ENCODE measurements at places on chromosomes 6 and 20.
A peak's percentile ranks its signal among the peaks of the same experiment; 100 is the strongest.

- DNase-seq, result no peak
These were observed 80.1 kb upstream of the NXT1 start for GRCh38 chr20:23270382-23270911.

- DNase-seq, result no peak
These were observed 152.7 kb downstream of the EYA4 start for GRCh38 chr6:133393891-133394290.

- DNase-seq, result peak; percentile 77
These were observed 1.4 kb upstream of the POU3F2 start for GRCh38 chr6:98833057-98833306.

GRCh38 chr6:71994705-71995271, 108.4 kb downstream of the RIMS1 start:
- no peak for DNase-seq

DNA sequence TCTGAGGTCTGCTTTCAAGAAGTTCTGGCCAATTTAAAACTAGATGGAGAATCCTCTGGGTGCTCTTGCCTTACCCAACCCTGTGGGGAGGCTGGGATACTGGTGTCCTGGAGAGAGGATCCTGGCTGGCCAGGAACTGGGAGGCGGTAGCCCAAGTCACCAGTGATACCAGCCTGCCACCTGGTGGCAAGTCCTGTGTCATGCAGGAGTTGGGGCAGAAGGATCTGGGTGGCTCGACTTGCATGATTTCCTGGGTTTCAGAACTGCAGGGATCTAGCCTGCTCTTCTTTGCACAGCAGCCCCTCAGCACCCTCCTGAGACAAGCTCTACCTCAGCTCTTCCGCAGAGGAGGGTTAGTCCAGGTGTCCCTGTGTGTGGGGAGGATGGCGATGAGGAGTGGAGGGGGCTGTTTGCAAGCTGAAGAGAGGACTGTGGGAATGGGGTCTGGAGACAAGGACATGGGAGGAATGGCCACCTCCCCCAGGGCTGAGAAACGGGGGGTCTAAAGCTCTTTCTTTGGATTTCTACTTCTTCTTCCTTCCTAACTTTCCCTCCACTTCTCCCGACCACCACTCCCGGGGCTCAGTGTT, 4.2 kb downstream of the KCNK17 start:
- peak; percentile 85 for DNase-seq

DNA sequence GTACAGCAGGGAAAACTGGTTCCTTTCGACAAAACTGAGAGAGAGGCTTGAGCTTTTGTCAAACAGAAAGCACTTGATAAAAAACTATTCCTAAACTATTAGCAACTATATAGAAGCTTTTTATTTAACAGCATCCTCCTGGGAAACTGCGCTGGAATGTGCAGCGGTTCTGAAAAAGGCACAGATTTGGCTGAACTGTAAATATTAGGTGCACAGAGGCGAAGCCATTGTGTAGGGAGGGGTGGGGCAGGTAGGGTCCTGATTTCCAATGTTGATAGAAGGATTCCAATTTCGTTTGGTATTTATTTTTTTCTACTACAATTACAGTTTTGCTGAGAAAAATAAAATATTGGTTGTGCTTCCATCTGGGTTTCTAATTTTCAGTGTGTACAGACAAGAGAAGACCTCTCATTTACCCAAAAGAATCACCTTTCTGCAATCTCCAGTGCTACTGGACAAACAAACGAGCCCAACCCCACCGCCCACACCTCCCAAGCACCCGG, 698 bp upstream of the SH3BGRL2 start:
- DNase-seq, result no peak

DNA sequence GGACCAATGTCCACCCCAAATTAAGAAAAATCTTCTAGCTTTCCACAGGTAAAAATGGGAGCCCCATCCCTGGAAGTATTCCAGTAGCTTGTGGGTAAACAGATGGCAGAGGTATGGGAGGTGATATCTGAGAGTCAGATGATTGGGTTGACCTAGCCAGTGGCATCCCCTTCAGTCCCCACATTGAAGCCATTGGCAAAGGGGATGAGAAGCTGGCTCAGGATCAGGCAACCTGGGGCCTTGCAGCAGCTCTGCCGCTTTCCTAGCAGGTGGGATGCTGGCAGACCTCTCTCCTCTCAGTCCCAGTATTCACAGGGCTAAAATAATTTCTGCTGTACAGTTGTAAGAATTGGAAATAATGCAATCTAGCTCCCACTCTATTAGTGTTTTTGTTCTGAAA, 108.9 kb upstream of the KCNG1 start:
- DNase-seq, result no peak

GRCh38 chr20:23133560-23133998, 47.5 kb upstream of the CD93 start:
- DNase-seq, result no peak

DNA sequence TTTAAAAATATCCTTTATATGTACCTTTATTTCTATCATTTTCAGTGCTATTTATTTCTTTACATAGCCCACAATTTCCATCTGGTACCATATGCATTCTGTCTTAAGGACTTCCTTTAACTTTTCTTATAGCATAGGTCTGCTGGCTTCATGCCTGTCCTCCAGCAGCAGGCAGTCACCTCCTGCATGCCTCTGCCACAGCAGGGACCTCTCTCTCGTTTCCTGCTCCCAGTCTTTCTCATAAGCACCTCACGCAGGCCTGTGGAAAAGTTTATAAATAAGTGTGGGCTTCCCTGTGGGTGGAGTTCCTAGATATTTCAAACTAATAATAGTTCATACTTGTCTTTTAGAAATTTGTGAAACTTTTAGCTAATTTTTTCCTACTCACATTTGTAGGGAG, 133.9 kb downstream of the KCNQ5 start:
- no peak for DNase-seq

DNA sequence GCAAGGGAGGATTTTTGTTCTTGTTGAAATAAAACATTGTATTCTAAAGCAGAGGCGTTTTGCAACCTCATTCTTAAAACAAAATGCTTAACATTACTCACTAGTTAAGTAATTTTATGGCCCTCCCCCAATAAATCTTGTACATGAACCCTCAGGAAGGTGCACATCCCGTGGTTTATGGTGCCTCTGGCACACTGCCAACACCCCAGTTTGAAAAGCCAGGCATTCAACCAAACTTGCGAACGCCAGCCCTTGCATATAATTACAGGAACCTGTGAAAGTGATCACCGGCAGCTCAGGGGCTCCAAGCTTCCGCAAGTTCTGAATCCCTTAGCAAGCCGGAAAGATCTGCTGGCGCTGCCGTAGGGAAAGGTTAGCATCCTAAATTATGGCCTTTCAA, 1109.0 kb upstream of the FLRT3 start:
- DNase-seq, result no peak

GRCh38 chr6:100440935-100441334, 23.8 kb downstream of the SIM1 start:
- no peak for DNase-seq

- no peak for DNase-seq
These were observed 395.1 kb upstream of the CNR1 start for GRCh38 chr6:88561034-88561953.

GRCh38 chr6:80341330-80341729, 234.9 kb downstream of the BCKDHB start:
- no peak for DNase-seq

DNA sequence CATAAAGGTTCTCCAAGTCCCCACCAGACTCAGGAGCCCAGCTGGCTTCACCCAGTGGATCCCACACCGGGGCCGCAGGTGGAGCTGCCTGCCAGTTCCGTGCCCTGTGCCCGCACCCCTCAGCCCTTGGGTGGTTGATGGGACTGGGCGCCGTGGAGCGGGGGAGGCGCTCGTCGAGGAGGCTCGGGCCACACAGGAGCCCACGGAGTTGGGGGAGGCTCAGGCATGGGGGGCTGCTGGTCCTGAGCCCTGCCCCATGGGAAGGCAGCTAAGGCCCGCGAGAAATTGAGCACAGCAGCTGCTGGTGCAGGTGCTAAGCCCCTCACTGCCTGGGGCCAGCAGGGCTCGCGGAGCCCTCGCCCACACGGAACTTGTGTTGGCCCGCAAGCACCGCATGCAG, 234.4 kb upstream of the HSF2 start:
- DNase-seq, result no peak

DNA sequence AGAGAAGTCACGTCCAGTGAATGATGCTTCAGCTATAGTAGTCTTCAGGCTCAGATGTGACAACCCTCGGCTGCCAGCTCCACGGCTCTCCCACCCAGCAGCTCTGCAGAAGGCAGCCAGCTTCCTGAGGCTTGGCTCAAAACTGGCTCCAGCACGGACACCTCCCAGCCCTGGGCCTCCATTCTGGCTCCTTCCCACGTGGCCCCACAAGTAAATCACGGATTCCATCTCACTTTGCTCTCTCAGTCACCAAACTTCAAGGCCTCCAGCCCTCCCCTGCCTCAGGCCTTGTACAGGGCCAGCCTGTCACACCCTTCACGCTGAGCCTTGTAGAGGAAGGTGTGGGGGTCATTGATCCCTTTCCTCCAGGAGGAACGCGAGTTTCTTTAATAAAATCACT, 55.8 kb downstream of the GTF2H5 start:
- DNase-seq, result no peak

DNA sequence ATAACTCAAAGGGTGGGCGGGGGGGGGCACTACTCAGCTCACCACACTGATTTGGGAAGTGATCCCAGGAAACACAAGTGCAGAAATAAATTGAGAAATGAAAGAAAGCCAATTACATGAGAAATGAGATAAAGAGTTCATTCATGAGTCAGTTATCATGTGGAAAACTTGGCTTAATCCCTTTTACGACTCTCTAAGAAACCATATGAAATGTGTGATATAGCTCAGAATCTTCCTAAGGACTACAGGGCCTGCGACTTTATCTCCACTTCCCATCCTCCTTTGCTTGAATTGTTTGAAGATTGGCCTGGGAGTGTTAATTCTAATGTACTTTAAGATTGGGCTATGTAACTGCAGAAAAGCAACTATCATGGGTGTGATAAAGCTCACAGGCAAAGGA, 3.6 kb upstream of the BTN2A2 start:
- no peak for DNase-seq

DNA sequence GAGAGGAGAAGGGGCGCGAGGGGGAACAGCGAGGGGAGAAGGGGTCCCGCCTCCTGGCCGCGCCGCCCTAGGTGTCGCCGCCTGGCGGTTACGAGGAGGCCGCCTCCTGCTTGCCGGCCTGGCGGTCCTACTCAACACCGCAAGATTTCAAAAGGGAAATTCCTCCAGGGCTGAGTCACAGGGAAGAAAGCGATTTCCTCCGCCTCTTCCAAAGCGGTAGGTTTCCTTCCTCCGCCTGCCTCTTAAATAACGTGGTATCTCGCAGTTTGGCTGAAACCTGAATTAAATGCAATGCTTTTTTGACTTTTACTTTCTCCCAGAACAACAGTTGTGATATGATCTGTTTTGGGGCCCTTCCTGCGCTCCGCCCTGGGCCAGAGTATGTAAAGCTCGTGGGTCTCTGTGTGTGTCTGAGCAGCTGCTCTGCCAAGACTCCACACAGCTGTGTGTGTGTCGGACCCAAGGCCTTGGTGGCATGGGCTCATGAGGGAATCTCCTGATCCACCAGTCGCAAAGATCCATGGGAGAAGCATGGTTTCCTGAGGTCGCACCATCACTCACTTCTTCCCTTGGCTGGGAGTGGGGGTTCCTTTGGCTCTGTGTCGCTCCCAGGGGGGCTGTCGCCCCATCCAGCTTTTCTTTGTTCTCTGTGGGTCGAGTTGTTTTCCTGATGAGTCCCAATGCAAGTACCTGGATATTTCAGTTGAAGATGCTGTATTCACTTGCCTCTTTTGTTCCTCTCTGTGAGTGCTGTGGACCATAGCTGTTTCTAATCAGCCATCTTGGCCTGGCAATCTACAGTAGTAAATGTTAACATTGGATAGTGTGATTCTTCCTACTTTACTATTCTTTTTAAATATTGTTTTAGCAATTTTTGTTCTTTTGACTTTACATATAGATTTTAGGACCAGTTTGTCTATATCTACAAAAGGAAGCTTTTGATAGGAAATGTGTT, 31.6 kb upstream of the NOTCH4 start:
- peak; percentile 86 for DNase-seq

GRCh38 chr6:87828044-87828443, 126.0 kb upstream of the AKIRIN2 start:
- no peak for DNase-seq

DNA sequence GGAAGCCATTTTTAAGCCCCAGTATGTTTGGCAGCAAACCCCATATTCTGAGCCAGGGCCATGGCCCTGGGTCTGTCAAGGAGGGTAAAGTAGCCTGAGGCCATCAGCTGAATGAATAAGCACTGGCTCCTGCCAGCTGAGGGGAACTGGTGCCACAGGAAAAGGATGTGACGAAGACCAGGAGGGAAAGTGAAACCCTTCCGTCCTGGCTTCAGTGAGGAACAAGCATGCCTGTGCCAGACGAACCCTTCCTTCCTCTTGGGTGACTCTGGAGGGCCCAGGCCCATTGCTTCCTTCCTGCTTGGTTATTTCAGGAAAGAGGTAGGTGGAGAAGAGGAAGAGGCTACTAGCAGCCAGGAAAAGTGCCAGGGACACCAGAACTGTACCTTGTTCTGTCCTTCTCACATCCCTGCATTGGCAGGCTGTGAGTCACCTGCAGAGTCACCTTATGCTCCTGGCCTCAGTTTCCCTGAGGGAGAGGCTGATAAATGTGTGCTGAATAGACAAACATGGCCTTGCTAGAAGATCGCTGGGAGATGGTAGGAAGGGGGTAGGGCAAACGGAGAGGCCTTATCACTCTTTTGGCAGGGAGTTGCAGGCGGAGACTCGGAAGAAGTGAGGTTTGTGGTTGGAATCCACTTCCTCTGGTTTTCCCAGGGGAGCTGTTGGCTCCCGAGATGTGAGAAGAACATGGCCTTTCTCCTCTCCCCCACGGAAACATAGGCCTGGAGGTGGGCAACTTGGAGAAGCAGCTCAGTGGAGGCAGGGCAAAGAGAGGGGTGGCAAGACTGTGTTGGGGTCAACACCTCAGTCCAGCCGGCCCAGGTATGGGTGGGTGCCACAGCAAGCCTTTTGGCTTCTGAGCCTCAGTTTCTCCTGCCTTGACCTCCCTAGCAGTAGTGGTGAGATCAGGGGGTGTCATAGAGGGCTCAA, 37.4 kb downstream of the COX4I2 start:
- no peak for DNase-seq

DNA sequence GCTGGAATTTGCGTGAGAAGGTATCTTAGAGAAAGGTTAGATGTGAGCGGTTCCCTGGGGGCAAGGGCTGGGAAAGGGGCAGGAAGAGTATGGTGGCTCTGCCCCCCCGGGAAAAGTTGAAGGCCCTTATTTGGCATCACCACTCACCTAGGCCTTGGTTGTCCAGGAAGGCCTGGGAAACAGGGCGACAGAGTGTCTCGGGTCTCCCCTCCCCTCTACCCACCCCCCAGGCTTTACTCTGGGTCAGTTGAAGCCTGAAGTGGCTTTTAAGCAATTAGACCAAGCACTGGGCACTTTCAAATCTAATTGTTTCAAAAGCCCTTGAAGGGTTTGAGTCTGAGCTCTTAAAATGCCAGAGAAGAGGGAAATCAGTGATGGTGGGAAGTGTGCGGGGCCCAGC, 30.2 kb upstream of the FOXP4 start:
- no peak for DNase-seq

- DNase-seq, result no peak
These were observed 104.2 kb downstream of the PREX1 start for GRCh38 chr20:48723308-48724264.

DNA sequence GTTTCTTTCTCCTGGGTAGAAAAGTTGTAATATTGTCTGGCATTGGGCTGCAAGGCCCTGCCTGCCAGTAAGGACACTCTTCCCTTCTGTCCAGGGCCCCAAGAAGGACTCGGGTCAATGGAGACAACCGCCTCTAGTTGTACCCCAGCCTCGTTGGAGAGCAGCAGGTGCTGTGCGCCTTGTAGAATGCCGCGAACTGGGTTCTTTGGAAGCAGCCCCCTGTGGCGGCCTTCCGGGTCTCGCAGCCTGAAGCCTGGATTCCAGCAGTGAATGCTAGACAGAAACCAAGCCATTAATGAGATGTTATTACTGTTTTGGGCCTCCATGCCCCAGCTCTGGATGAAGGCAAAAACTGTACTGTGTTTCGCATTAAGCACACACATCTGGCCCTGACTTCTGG, 37.0 kb downstream of the PLCG1 start:
- no peak for DNase-seq
